ENCODE measurements at places on chromosomes 5 and 9.

DNA sequence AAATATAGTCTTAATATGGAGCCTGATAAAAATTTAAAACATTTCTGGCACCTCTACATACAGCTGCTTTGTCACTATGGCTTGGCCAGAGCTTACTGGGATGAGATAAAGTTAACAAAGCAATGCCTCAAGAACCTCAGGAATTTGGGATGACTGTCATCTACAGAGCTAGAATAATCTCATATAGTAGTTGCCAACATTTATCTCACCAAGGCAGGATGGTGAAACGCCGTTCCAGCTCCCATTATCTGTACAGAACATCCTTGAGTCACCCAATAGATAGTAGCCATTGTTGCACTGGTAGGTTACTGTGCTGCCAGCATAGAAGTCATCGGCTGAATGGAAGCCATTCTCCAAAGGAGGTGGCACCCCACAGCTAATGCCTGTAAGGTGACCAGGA, 94.6 kb upstream of the TXNDC8 start:
- peak; percentile 45 for DNase-seq

DNA sequence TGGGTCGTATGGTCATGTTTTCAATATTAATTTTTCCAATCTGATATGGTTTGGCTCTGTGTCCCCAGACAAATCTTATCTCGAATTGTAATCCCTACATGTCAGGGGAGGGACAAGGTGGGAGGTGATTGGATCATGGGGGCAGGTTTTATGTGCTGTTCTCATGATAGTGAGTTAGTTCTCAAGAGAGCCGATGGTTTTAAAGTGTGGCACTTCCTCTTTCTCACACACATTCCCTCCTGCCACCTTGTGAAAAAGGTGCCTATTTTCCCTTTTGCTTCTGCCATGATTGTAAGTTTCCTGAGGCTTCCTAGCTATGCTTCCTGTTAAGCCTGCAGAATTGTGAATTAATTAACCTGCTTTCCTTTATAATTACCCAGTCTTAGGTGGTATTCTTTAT, 309.1 kb upstream of the GRIN3A start:
- no peak for DNase-seq

GRCh38 chr5:14723701-14724132, 59.2 kb downstream of the OTULIN start:
- DNase-seq, result no peak

DNA sequence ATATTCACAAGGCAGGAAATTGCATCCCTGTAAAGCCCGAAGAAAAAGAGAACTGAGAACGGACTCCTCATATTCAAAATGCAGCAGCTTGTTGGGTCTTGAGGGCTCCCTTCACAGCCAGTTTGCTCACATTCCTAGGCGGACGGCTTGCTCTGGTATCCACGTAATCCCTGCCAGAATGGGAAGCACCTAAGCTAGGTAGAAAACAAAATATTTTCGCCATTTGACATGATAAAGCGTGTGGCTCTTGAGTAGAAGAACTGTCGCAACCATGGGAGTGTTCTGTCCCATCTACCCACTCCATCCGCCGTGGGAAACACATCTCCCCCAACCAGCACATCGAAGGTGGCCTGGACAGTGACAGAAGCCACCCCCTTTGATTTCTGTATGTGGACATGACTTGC, 183.1 kb downstream of the GAS1 start:
- DNase-seq, result no peak
